ENCODE measurements at places on chromosomes 6 and 20. TPM values are rescaled to one million over a fixed set of nuclear protein-coding genes. Genes with fewer than 3 reads are reported as not detected.

GRCh38 chr6:89048288-89048923, 32.1 kb upstream of the PNRC1 start:
- DNase-seq: no peak

GRCh38 chr20:55135923-55136322, 660.5 kb downstream of the DOK5 start:
- DNase-seq: no peak

The COQ3 gene
- 9.2 TPM for total RNA-seq

DNA sequence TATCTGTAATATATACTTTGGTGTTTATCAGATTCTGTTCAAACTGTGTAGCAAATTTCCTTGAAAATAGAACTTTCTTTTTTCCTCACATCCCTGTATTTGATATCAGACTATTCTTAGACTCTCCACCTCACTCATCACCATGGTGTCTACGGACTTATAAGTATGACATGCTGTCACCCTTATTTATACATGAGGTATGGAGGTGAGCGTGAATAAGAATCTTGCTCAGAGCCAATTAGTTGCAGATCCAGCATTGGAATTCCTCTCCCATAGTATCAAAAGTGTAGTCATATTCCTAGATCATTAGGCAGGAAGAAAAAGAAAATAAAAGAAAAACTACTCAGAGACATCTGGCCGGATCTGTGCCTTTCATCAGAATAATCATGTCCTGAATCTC, 43.0 kb downstream of the TPD52L1 start:
- DNase-seq: no peak

GRCh38 chr6:137493218-137494038, 766 bp downstream of the OLIG3 start:
- no peak for DNase-seq

DNA sequence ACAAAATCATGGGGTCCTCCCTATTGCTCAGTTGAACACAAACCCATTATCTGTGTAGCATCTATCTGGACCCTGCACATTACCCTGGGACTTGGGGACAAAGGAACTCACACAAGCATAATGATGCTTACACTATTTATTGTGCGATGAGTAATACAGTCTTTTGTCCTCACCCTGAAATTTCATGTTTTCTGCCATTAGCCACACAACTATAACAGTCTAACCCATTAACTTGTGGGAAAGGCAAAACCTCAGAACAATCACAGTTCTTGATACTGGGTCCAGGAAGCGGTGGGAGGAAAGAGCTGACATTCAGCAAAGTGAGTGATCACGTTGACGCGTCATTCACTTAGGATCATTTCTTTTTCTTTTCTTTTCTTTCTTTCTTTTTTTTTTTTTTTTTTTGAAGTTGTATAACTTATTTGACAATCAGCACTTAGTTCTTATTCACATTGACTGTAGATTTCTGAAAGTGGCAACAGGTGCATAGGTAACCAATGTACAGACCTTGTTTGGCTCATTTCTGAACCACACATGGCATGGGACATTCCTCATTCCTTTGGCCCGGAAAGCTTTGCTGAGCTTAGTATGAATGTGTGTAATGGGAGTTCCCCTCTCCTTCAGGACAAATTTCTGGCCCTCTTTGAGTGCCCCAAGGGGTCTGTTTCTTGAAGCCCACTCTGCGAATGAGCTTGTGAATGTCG, 94.8 kb upstream of the CNKSR3 start:
- DNase-seq: no peak

- no peak for DNase-seq
These were observed 227.6 kb downstream of the ALDH8A1 start for GRCh38 chr6:134722200-134722870.

The L3MBTL1 gene
- total RNA-seq: 22.1 TPM

GRCh38 chr6:112433457-112433856, 86.3 kb downstream of the RFPL4B start:
- DNase-seq: no peak

Measured in spinal cord (tissue), 10 donors.